SK-MEL-5 (cell line): ENCODE measurements at places on chromosomes 12 and 14.

- no peak for DNase-seq
Observed at GRCh38 chr12:5460817-5461216, 28.9 kb downstream of the NTF3 start.

DNA sequence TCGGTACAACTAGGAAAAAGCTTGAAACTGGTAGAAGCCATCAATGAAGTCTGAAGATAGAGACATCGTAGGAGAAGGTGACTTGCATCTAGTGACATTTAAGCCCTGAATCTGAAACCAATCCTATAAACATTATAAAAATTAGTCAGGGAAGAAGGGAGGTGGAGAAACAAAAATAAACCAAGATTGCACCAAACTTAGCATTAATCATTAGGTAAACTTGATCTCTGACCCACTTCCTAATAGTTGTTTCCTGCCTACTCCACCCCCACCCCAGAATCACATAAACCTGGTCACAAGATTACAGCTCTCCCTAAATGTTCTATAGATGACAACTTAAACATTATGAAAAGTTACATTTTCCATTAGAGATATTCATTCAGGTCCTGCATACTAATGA is 40.4 kb downstream of the TSPAN19 start:
- DNase-seq = no peak

DNA sequence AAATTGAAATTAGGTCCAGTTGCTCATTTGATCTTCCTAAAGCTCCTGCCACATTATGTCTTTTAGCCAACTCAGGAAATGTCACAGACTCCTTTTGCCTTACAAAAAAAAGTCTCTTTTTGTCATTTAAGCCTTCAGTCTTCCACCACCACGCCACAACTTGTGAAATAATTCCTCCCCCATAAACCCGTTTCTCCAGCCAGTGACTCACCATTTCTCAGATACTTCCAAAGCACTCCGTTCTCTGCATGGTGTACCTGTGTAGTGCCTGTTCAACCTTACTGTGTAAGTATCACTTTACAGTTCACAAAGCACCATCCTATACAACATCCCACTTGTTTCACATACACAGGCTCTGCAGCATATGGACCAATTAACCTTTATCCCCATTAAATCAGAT is 139.5 kb upstream of the AEBP2 start:
- no peak for DNase-seq

DNA sequence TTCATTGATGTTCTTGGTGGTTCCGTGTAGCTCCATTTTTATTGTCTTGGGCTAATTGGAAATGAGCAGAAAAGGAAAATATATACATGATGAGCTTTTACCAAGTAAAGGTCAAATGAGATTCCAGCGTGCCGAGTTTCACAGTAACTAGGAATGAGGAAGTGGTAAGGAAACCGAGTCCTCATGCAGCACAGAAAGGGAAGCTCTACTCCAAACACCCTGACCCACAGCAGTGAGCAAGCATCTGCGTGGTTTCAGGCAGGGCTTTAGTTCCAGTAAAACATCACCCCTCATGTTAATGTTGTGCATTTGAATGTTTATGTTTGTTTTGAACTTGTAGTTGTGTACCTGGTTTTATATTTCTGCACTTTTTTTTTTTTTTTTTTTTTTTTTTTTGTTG is 208.0 kb downstream of the SLC41A2 start:
- DNase-seq = no peak

DNA sequence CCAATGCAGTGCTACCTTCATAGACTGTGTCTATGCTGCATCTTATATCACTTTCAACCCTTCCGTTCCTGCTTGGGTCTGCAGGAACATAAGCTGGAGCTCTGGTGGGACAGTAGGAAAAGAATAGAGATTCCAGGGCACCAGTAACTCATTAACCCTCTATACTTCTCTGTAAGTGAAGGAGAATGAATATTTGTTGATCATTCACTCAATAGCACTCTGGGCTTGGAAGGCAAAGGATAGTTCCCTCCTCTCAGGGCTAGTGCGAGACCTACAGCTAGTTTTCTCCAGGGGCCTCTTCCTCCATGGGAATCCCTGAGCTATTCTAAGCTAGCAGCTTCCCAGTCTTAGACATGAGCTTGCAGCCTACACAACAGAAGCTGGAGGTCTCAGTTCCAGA is 84.7 kb downstream of the BMP4 start:
- DNase-seq = no peak

DNA sequence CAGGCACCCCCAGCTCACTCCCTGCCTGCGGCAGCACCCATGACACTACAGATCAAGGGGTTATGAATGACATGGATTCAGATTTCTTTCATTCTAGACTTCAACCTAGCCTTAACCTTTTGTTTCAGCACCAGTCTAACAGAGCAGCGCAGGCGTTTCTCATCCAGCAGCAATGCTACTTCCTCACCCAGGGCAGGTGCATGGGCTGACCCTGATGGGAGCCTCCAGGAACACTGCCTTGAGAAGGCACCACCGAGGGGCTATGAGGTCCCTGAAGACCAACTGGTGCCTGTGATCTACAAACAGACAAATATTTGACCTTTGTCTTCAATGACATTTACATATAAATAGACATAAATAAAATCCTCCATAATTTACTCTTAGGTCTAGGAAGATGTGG is 10.8 kb downstream of the CDCA4 start:
- no peak for DNase-seq

GRCh38 chr14:91919814-91920213 is 27.7 kb downstream of the FBLN5 start:
- no peak for DNase-seq

DNA sequence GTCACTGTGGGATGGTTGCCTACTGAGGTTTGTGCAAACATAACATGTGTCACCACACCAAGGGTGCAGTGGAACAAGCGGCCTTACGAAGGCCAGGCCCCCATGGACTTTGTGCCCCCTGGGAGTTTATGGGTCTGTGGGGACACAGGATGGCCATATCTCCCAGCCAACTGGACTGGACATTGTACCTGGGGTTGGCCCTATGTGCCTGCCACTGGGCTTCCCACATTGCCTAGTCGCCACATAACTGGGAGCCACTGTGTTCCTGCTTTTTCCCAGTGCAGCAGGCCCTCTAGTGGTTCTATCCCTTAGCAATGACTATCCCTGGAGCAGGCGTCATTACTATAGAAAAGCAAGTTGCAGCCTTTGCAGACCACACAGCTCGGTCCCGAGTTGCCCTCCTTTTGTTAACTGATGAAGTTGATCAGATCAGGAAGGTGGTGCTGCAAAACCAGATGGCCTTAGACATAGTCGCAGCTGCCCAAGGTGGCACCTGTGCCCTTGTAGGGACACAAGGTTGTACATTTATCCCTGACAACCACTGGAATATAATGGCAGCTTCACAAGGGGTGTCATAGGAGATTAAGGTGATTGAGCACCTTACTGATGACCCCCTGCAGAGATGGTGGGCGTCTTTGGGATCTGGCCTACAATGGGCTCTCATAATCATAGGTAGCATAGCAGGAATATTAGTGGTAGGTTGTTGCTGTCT is 15.2 kb upstream of the RNASE12 start:
- peak; percentile 75 for DNase-seq

DNA sequence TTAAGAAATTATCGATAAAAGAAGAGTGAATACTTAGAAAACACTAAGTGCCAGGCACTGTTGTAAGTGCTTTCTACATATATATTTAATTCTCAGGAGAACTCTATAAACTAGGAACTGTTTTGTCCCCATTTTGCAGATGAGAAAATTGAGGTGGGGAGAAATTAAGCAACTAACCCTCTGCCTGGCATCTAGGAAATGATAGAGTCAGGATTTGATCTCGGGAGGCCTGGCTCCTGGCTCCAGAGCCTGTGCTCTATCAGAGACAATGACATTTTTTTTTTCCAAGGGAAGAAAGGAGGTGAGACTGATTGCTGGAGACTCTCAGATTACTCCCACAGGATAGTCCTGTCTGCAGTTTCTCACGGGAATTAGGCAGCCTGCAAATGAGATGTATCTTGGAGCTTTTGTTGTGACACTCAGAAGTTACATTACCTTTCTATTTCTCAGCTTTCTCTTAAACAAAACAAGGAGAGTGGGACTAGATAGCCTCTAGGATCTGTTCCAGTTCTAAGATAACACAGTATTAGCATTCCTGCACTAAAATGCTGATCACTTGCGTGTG is 1.4 kb upstream of the FAM234B start:
- no peak for DNase-seq

DNA sequence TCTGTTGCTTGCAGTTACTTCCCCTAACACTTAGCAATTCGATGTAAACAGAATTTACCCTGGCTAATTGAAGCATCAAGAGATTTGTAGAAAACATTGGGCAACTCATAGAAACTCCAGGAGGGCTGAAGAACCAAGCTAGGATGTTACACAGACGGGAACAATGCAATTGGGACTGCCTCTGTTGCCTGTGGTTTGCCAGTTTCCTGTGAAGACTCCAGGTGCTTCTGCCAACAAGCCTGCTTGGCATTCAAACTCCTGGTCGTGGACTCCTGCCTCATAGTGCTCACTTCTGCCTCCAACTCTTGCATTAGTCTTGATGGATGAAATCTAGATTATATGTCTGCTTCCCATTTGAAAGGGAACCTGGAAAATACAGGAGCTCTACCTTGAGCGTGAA is 246.0 kb downstream of the BMP4 start:
- no peak for DNase-seq

- no peak for DNase-seq
Observed at GRCh38 chr12:118269806-118270205, 102.9 kb downstream of the TAOK3 start.

DNA sequence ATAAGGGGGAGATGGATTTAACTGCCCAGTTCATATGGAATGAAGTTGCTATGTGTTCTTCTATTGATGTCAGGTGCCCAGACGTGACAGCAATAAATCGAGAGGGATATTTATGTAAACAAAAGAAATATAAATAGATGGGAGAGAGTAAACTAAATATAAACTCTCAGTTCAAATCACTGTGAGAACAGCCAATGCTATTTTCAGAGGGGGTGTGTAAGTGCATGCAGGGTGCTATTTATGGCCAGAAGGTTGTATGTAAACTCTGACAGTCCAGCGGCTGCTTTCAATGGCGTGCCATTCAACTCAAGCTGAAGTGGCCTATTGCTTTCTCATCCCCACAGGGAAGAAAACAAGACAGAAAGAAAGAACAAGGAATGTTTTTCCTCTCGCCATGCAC is 127.2 kb downstream of the KCNA5 start:
- DNase-seq = no peak

DNA sequence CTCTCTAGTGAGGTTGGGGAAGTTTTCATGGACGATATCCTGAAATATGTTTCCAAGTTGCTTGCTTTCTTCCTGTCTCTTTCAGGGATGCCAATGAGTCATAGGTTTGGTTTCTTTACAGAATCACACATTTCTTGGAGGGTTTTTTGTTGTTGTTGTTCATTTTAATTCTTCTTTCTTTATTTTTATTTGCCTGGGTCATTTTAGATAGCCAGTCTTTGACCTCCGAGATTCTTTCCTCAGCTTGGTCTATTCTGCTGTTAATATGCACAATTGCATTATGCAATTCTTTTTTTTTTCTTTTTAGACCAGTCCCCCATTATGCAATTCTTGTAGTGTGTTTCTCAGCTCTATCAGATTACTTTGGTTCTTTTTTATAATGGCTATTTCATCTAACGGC is 338.9 kb downstream of the AEBP2 start:
- DNase-seq = no peak

- DNase-seq = no peak
Observed at GRCh38 chr12:31325524-31325875, 450 bp downstream of the SINHCAF start.

DNA sequence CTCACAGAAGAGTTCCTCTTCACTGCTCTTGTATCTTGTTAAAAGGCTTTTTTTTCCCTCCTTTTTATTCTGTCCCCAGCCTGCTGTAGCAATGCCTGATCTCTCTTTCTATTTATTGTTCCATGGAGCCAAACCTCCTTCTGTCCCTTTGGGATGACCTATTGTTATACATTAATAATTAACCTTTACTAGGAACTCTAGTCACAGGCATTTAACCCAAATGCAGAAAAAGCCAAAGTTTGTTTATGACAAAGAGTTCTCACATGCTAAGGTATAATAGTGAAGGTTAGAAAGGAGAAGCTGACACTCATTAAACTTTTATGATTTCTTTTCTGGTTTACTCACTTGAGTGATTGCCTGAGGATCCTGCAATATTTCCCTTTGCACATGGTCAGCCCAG is 535.8 kb downstream of the NRXN3 start:
- DNase-seq = no peak

DNA sequence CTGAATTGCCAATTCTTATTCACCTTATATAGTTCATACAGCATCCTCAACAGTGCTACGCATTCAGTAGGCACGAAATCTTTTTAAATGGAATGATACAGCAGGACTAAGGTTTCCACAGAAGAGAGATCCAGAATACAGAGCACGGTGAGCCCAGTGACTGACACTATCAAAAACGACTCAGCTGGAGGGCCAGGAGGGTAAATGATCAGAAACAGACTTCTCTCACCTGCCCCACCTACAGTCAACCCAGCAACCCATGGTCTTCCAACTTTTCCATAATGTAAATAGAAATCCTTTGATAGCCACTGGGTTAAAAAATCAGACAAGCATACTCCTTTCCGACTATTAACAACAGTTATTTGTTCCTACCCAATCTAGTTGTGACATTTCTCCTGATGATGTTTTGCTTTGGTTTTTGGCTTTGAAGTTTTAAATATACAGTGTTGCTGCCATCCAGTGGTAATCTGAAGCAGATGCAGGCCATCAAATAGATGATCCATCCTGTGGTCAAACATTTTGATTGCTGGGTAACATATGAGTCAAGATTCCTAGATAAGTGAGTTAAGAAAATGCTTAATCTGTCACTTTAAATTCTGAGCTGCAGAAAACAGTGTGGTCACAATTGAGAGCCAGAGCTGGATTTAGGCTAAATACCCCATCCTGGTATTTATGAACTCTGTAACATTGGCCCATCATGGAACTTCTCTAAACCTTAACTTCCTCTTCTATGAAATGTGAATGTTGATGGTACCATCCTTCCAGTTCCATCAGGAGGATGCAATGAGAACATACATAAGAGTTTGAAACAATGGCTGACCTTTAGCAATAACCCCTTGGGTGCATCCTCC is 42.0 kb downstream of the GPHB5 start:
- DNase-seq = peak; percentile 67

GRCh38 chr12:119666900-119667576 is 895 bp upstream of the PRKAB1 start:
- no peak for DNase-seq

DNA sequence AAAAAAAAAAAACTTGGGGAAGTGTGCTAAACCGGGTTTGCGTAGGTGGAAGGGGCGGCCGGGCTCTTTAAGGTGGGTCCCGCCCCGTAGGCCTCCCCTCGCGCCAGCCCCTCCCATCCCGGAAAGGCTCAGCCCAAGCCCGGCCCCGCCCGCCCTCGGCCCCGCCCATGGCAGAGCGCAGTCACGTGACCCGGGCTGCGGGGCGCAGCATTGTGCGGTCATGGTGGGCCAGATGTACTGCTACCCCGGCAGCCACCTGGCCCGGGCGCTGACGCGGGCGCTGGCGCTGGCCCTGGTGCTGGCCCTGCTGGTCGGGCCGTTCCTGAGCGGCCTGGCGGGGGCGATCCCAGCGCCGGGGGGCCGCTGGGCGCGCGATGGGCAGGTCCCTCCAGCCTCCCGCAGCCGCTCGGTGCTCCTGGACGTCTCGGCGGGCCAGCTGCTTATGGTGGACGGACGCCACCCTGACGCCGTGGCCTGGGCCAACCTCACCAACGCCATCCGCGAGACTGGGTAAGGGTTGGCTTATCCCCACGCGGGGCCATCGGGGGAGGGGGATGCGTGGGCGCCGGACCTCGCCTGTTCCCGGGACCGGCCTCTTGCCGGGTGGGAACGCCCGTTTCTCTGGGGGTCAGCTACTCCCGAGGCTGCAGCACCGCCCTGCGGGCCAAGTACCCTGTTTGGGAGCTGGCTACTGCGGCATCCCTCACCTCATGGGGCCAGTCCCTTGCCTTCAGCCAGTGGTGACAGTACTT is at the start of gene PLBD2:
TSS of gene PLBD2 (plus strand) at position 207 of the 752 bp plus-strand sequence. CDS start at position 221, 14 bp downstream.
- peak; percentile 93 for DNase-seq

- peak; percentile 7 for DNase-seq
Observed at GRCh38 chr12:75556311-75556899, 45.0 kb upstream of the KRR1 start.
